Stimulated activated CD8-positive, alpha-beta memory T cell treated with anti-CD3 and anti-CD28 coated beads, Interleukin-4, amount 100 ng/mL, for 1 hour (primary cell): ENCODE measurements at places on chromosomes 5 and 9.

- no peak for DNase-seq
Measured at GRCh38 chr5:159695741-159696294, 220.5 kb upstream of the ADRA1B start.

- DNase-seq: no peak
Measured at GRCh38 chr5:95044096-95044495, 240.8 kb downstream of the MCTP1 start.

DNA sequence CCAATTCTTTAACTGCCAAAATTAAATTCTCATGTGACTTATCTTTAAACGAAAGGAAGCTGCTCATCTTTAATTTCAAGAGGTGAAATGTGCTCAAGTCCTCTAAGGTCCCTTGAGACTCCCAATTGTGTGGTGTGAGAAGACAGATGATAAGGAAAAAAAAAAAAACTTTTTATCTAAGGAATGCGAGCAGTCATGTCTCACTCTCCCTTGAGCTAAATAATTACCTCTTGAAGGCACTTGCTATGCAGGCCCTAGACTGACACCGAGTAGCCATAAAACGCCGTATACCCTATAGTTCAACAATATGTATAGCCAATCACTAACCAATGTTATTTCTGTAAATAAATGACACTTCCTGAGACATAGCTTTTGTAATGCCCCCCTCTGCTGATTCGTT, 1.5 kb upstream of the DTWD2 start:
- no peak for DNase-seq

DNA sequence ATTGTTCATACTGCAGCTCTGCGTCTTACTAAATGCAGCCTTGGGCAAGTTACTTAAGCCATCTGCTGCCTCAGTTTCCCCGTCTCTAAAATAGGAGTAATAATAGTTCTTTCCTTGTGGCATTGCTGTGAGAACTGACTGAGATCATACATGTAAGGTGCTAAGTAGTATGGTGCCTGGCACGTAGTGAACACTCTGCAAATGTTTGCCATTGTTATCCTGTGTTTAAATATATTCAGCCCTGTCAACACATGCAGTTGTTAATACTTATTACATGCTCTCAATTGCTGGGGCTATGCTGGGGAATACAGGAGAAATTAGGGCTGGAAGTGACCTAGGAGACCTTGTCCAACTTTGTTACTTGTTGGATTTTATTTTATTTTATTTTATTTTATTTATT, 105.2 kb upstream of the RAI14 start:
- no peak for DNase-seq

- no peak for DNase-seq
Measured at GRCh38 chr5:947626-948471, 55.2 kb downstream of the TRIP13 start.

DNA sequence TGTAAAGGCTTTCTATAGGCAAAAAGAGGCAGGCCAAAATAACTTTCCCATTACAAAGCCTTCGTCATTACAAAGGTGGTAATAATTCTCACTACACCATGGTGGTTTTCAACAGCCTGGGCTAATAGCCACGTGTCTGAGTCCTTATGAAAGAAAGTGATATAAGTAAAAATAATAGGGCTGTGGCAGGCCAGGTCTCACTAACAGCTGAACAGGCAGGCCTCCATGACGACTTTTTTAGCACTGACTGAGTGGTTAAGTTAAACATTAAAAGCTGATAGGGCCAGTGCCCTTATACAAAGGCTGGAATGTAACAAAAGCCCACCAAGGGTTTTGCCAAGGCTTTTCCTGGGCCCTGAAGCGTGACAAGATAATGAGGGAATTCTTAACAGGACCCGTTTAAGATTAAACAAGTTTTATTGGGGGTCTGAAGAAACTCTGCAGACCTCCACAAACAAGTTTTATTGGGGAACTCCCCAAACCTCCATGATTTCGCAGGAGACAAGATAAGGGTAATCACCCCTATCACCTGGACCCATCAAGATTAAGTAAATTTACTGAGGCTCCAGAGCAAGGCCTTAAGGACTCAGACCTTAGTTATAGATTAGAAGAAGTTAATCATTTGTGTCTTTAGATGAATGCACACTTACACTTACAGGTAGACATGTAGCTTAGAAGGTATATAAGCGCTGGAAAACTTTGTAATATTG, 412.9 kb downstream of the CHSY3 start:
- no peak for DNase-seq

DNA sequence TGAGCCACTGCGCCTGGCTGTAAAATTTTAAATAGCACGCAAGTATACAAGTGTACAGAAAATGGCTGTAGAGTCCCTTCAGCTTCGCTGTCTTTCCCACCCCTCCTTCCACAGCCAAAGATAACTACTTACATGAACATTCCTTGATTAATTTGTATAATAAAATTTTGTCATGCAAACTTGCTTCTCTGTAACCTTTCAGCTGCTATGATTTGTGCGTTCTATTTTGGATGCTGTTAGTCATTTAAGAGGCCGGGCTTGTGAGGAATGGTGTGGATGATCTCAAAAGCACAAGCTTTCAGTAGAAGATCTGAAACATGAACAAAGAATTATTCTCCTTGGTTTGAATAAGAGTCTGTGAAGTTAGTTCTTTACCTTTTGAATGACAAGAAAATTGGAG, 115.0 kb upstream of the TLE1 start:
- DNase-seq: no peak

DNA sequence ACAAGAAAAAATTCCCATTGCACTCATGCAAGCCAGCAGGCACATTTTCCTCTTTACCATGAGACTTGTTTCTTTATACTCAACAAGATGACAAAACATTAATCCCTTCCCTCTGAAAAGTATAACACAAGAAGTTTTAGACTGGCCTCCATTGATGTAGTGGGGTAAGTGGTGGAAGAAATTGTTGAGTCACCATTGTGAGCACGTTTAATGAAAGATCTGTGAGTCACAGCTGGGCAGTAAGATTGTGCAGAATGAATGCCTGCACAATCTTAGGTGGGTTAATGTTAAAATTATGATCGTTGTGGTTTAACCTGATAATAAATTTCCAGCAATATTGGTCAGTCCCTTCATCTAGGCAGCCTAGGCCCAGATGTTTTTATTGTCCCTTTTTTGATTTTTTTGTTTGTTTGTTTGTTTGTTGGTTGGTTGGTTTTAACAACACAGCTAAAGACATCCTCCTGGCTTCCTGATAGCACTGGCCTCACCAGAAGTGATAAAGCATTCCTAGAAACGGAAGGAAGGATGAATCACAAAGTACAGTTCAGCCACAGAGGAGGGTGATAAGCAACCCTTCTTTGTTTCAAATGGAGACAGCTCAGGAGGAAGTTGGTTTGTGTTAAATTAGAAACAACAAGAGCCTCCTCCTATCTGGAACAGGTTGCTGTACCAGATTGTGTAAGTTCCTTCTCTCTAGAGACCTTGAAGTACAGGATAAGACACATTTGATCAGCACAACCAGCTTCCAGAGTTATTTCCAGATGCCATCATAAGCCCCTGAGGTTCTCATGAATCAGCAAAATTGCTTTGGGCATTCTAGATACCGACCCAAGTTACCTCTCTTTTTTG, 40.3 kb downstream of the SLC24A2 start:
- DNase-seq: no peak

- DNase-seq: no peak
Measured at GRCh38 chr5:159071382-159071781, 28.3 kb downstream of the EBF1 start.

- peak; percentile 32 for DNase-seq
Measured at GRCh38 chr9:71769175-71770161, 1.2 kb upstream of the CEMIP2 start.

GRCh38 chr5:178106556-178107239, 6.6 kb upstream of the N4BP3 start:
- DNase-seq: no peak

DNA sequence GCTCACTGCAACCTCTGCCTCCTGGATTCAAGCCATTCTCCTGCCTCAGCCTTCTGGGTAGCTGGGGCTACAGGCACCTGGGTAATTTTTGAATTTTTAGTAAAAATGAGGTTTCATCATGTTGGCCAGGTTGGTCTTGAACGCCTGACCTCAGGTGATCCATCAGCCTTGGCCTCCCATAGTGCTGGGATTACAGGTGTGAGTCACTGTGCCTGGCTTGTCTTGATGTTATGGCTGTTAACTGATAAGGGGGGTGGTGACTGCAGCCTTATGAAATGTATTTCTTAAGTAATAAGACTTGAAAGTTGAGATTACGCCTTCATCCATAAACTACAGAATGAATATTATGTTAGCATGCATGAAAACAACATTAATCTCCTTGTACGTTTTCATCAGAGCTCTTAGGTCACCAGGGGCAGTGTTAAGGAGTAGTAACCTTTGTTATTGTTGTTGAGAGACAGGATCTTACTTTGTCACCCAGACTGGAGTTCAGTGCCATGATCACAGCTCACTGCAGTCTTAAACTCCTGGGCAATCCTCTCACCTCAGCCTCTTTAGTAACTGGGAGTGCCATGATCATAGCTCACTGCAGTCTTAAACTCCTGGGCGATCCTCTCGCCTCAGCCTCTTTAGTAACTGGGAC, 148.3 kb downstream of the ATP10B start:
- DNase-seq: no peak

DNA sequence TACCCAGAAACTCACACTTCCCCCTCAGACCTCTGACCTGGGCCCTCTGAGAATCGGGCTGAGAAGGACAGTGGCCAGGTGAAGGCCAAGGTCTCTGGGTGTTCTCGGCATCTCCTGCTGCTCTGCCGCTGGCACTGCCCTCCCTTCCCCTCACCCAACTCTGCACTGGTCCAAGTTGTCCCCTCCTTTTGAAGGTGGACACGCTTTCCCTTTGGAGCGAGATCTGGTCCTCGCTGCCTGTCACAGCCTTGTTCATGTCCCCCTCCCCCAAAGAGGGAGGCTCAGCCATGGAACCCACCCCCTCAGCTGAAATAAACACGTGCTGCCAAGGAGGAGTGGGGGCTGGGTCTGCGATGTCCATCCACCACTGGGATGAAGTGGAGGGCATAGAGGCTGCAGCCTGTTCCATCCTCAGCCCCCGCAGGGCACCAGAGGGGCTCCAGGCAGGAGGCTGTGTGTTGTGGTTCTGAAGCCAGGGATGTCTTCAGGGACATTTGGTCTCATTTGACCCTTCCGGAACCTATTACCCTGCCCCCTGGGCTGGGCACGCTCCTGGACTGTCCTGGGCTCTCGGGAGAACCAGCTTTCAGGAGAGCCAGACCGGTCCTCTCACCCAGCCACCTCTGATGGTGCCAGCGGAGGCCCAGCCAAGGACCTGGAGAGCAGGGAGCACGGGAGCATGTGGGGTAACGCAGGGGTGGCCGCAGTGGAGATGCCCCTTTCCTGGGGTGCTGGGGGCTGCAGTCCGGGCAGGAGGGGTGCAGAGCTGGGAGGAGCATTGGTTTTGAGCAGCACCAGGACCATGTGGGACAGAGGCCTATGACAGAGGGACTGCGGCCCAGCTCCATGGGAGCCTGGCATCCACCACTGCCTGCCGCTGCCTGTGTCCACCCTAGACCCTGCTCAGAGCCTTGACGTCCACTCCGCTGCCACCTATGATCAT, 4.7 kb upstream of the LCN2 start:
- no peak for DNase-seq

DNA sequence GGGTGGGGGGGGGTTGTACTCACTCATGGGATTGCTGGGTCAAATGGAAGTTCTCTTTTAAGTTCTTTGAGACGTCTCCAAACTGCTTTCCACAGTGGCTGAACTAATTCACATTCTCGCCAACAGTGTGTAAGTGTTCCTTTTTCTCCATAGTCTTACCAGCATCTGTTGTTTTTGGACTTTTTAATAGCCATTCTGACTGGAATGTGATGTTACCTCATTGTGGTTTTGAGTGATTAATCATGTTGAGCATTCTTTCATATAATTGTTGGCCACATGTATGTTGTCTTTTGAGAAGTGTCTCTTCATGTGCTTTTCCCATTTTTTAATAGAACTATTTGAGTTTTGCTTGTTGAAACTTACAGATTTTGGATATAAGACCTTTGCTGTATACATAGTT, 94.9 kb upstream of the PLPPR1 start:
- no peak for DNase-seq
